A549 treated with CpdA at 1 μM for 4 hours (cell line): ENCODE measurements at places on chromosomes 3 and 15. TPM values are rescaled to one million over a fixed set of nuclear protein-coding genes. Genes with fewer than 3 reads are reported as not detected.

SPATA12 gene
- 0.44 to 0.59 TPM (median 0.47 TPM) in 5 replicates for total RNA-seq

PLXND1 gene
- total RNA-seq, result 73.5 to 99.0 TPM (median 81.5 TPM) in 5 replicates

ACY1 gene
- total RNA-seq, result 20.8 to 30.2 TPM (median 28.3 TPM) in 5 replicates

UTS2B gene
- 0.07 to 0.13 TPM in 2 of 5 replicates, not detected in the others for total RNA-seq

LRTM1 gene
- not detected in 5 replicates for total RNA-seq

SCAANT1 gene
- total RNA-seq, result 0.48 TPM in 1 of 5 replicates, not detected in the others

STXBP5L gene
- not detected in 5 replicates for total RNA-seq

ERC2 gene
- 0.09 TPM in 1 of 5 replicates, not detected in the others for total RNA-seq

TM4SF1 gene
- 1,446 to 2,525 TPM (median 1,775 TPM) in 5 replicates for total RNA-seq

RNU5B-1 gene
- not detected in 5 replicates for total RNA-seq

SLC28A2 gene
- total RNA-seq, result not detected in 5 replicates

CEMIP gene
- 2.2 to 3.0 TPM (median 2.4 TPM) in 5 replicates for total RNA-seq

CEP97 gene
- total RNA-seq, result 3.8 to 6.0 TPM (median 5.0 TPM) in 5 replicates

CATSPER2 gene
- total RNA-seq, result 0.40 to 3.4 TPM (median 0.84 TPM) in 5 replicates

GRK7 gene
- 0.02 to 0.06 TPM (median 0.03 TPM) in 3 of 5 replicates, not detected in the others for total RNA-seq

GMNC gene
- not detected in 5 replicates for total RNA-seq

TRIM71 gene
- 0.01 to 0.03 TPM in 2 of 5 replicates, not detected in the others for total RNA-seq

SUCNR1 gene
- total RNA-seq, result 0.15 to 0.24 TPM (median 0.17 TPM) in 4 of 5 replicates, not detected in the other

RTP1 gene
- not detected in 5 replicates for total RNA-seq

COL6A5 gene
- not detected in 5 replicates for total RNA-seq

CCDC13 gene
- 0.28 to 0.98 TPM (median 0.43 TPM) in 5 replicates for total RNA-seq

TMEM43 gene
- 75.1 to 84.0 TPM (median 81.0 TPM) in 5 replicates for total RNA-seq

FOXB1 gene
- not detected in 5 replicates for total RNA-seq

RPUSD2 gene
- 14.3 to 16.8 TPM (median 15.6 TPM) in 5 replicates for total RNA-seq

ST6GAL1 gene
- 2.3 to 4.1 TPM (median 3.4 TPM) in 5 replicates for total RNA-seq

GOLGA6B gene
- not detected in 5 replicates for total RNA-seq

STRIT1 gene
- total RNA-seq, result not detected in 5 replicates

ATP8B4 gene
- 0.67 to 1.5 TPM (median 0.84 TPM) in 5 replicates for total RNA-seq

NR1I2 gene
- not detected in 5 replicates for total RNA-seq

KNG1 gene
- not detected in 5 replicates for total RNA-seq

RHOV gene
- total RNA-seq, result 4.1 to 7.3 TPM (median 5.8 TPM) in 5 replicates

FXR1 gene
- 69.7 to 113 TPM (median 81.9 TPM) in 5 replicates for total RNA-seq

ZNF710 gene
- 8.5 to 18.6 TPM (median 16.7 TPM) in 5 replicates for total RNA-seq

FRMD5 gene
- total RNA-seq, result 3.4 to 4.8 TPM (median 3.7 TPM) in 5 replicates

ZNF660 gene
- not detected in 5 replicates for total RNA-seq

IMPG2 gene
- total RNA-seq, result 0.01 to 0.02 TPM in 2 of 5 replicates, not detected in the others

LRIG1 gene
- total RNA-seq, result 4.8 to 6.4 TPM (median 5.6 TPM) in 5 replicates

PRSS50 gene
- total RNA-seq, result not detected in 5 replicates

IGSF11 gene
- total RNA-seq, result 3.9 to 5.8 TPM (median 5.1 TPM) in 5 replicates

ITGA11 gene
- total RNA-seq, result 2.7 to 8.7 TPM (median 5.3 TPM) in 5 replicates

CTXND1 gene
- 0.01 TPM in 1 of 5 replicates, not detected in the others for total RNA-seq

OR5K3 gene
- not detected in 5 replicates for total RNA-seq

SUSD5 gene
- total RNA-seq, result 3.2 to 4.3 TPM (median 3.5 TPM) in 5 replicates

ZIC1 gene
- 0.02 TPM in 1 of 5 replicates, not detected in the others for total RNA-seq

WWTR1 gene
- total RNA-seq, result 105 to 126 TPM (median 121 TPM) in 5 replicates
